Stimulated activated CD4-positive, alpha-beta T cell treated with anti-CD3 and anti-CD28 coated beads, Interleukin-15, amount 100 ng/mL, for 48 hours (primary cell): ENCODE measurements at places on chromosomes 1 and 21.

- no peak for DNase-seq
Measured at GRCh38 chr1:245090491-245091090, 64.2 kb upstream of the KIF26B start.

- DNase-seq = no peak
Measured at GRCh38 chr1:187848321-187848720, 1019.6 kb downstream of the PLA2G4A start.

DNA sequence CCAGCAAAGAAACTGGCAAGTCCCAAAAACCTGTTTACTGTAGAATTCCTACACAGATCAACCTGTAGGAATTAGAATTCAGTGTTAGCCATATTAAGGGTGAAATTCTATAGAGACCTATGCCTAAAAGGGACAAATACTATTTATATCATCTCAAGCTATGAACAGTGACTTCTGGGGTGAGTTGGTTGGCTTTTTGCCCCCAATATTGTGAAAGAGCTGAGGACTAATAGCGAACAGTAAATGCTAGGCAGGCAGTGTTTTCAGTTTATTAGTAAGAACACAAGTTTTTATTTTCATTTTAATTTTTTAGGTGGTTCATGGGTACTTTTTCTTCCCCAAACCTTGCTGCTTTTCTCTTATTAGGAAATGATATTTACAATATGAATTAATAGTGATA is 15.3 kb downstream of the SLC16A4 start:
- DNase-seq = no peak

DNA sequence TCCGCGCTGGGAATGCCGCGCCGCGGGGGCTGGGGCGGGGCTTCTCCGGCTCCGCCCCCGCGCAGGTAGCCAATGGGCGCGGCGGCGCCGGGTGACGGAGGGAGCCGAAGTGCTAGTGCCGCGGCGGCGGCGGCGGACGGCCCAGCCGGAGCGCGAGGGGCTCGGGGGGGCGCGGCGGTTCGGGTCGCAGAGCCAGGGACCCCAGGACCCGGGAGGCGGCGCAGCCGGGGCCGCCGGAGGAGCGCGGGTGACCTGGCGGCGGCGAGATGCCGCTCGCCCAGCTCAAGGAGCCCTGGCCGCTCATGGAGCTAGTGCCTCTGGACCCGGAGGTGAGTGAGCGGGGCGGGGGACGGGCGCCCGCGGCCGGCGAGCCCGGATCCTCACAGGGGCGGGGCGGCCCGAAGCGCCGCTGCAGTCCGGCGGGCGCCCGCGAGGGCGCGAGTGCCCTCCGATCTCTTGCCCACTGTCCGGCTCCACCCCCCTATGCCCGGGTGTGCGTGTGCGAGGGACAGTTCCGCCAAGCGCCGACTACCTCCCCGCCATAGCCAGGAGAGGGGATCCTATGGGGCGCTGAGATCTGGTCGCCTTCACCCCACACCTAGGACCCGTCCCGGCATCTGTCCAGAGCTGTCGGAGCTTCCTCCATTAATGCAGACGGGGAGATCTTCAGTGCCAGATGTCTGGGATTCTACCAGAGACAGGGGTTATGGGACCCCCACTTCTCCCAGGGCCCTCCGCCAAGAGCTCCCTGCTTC is at the start of gene RPS6KA1:
Gene RPS6KA1 (plus strand): TSS at position 107 of the 755 bp plus-strand sequence. CDS start 160 bp downstream, at position 267.
- DNase-seq = no peak

- DNase-seq = no peak
Measured at GRCh38 chr21:46159390-46159789, 4.0 kb upstream of the FTCD start.

DNA sequence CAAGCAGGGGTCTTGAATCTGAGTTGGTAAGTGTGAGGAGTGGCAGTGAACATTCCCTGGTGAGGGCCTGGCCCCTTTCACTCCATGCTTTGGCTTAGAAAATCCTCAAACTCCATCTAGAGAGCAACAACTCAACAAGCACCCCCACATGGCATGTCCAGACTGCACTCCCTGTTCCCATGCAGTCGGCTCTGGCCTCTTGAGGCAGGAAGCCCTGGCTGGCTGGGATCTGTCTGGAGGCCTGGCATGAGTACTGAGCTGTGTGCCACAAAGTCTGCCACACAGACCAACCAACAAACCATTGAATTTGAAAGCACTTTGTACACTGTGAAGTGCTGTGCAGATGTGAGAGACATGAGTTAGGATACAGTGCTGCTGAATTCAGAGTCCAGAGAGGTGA is 25.2 kb downstream of the COA7 start:
- no peak for DNase-seq

GRCh38 chr1:25617625-25618432 is 1.2 kb downstream of the MAN1C1 start:
- DNase-seq = no peak

GRCh38 chr1:224589006-224589405 is 27.1 kb upstream of the CNIH3 start:
- no peak for DNase-seq

- no peak for DNase-seq
Measured at GRCh38 chr1:183824291-183824690, 19.4 kb downstream of the RGL1 start.

DNA sequence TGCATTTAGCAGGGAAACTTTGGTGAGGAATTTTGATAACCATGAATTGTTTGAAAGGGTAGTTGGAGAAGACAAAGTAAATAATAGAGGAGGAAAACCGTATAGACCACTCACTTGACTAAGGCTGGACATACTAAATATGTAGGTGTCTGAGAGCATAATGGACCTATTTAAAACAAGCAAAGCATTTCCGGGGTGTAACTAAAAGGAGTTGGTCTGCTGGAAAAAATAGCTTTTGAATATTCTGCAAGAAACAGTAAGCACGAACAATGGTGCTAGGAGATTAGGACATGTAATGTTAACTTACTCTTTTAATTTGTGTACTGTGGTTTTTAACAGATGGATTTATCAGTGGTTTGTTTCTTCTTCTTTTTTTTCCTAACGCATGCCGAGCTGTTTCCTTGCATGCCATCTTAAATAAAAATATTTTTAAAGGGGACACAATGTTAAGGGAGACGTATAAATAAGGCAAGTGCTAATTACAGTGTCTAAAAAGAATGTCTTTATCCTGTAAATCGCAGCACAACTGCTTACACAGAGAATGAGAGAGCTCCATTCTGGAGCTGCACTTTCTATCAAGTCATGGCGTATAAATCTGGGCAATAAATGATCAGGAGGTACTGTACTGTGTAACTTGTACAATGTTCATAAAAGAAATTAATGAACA is 492.1 kb downstream of the LMO4 start:
- DNase-seq = no peak
